NCI-H1436 treated with DMSO at 0.1 percent for 48 hours (cell line): ENCODE measurements at places on chromosomes 7 and 10.
A peak's percentile ranks its signal among the peaks of the same experiment; 100 is the strongest.

DNA sequence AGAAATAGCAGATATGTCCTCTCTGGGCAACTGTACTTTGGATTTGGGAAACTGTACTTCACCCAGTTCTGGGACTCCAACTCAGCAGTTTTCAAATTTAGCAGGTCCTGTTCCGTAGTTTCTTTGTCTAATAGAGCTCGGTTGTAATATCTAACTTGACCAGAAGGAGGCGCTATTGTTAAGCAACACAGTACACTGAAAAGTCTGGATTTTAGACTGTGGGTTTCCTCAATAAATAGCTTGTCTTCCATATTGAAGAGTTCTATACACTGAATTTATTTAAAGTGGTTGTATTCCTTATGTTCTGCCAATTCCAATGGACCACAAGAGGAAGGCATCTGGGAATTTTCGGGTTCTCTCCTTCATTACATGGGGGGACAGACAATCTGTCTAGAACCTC, 39.8 kb downstream of the ELFN1 start:
- DNase-seq = no peak

GRCh38 chr10:63770523-63770922, 249.3 kb downstream of the REEP3 start:
- DNase-seq = no peak

DNA sequence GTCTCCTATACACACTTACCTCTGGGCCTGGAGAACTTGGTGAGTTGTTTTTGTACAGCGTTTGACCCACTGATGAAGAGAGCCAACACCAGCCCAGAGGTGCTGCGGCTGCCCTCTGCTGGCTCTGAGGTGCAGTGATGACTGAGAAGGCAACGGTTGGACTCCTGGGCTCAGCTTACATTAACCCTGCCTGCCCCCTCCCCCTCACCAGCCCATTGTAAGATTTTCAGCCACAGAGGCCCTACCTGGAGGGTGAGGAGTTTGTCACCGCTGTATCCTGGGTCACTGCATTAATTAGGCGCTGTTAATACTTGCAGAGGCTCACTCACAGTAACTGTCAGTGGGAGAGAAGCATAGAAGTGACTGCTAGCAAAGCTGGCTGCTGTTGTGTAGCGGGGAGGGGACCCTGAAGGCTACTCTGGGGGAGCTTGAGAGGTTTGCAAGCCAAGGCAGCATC, 19.0 kb upstream of the ANKRD2 start:
- peak; percentile 9 for DNase-seq

- DNase-seq = no peak
Observed at GRCh38 chr7:135411098-135411497, 98.8 kb downstream of the CNOT4 start.
